ENCODE measurements at places on chromosomes 7 and 10.

DNA sequence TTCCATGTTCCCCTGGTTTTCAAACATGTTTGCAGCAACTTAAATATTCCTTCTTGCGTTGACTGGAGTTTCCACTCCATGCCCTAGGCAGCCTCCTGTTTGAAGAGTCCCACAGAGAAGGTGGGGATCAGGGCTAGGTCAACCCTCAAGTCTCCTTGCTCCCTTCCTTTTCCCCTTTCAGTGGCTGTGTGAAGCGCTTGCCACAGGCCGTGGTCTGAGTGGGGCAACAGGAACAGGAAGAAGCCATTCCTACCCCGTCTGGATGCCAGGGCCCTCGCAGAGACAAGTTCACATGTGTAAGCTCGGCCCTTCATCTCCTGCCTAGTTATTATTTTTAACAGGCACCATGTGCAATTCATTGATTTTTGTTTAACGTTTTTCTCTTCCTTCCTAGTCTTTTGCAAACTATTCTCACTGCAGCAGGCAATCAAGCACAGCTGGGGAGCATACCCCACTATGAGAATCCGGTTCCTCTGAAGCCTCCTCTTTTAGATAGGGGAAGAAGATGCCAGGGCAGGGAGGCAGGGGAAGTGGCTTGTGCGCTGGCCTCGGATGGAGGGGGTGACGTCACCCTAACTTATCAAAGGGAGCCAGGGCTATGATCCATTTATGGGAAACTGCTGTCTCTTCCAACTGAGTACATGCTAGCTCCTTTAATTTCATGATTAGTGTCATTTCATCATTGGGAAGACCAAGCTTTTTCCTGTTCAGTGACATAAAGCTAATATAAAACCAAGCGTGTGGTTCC is 64.2 kb downstream of the PRLHR start:
- no peak for DNase-seq

DNA sequence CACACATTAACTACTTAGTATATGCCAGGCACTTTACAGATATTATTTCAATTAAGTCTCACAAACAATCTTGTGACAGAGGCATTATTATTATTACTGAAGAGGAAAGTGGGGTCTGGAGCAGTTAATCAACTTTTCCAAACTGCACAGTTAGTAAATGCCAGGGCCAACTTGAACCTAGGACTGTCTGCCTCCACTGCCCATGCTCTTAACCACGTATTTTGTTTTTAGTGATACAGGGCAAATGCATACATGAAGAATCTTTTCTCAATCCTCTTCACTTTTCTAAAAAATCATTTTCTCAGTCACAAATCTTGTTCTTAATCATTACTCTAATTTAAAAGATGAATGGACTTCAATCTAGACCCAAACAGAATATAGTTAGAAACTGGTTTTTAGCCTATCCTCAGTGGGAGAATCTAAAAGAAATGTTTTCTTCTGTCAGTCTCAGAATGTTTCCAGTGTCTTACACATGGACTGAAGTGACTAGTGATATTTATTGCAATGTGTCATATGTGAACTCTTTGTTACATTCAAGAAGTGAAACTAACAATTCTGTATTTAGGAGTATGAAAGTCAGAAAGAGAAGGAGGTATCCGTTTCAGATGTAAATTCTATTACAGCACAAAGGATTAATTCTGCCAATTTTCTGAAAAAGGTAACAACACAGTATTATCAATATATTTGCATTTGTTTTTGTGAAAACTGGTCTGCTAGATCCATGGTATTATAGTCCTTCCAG is 55.5 kb upstream of the CCNJ start:
- no peak for DNase-seq

- no peak for DNase-seq
Measured at GRCh38 chr7:80182630-80183276, 48.1 kb downstream of the GNAI1 start.

DNA sequence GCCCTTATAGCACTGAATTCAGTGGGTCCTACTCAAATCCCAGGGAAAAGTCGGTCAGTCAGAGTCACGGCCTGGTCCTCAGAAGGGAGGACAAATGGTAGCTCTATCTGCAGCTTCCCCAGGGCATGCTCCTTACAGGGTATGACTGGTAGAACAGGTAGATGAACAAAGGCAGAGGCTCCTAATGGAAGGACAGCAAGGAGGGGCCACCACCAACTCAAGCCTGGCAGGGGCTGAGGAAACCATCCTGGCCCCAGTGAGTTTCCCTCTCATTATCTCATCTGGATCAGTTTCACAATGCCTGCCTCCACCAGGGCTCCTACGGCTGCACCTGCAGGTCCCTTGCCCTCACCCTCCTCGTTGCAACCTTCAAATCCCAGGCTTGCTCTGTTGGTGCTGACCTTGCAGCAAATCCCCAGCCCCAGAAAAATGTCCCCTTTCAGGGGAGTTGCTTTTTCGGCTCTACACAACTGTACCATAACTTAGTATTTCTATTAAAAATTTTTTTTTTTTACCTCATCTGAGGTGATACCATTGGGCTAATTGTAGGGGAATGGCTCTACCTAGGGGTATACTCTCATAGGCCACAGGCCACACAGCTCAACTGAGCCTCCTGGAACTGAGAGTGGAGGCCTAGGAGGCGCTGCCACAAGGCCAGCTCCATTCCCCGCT is 2.4 kb upstream of the MYO1G start:
- DNase-seq: no peak

Measured in CD4-positive, alpha-beta T cell treated with Interleukin-21 for 1 hour (primary cell).